ENCODE measurements at places on chromosomes 2 and 18. TPM values are rescaled to one million over a fixed set of nuclear protein-coding genes. Genes with fewer than 3 reads are reported as not detected.

ZNF521 gene
- 15.3 TPM for total RNA-seq

RGPD3 gene
- total RNA-seq, result not detected

COL4A4 gene
- 11.4 TPM for total RNA-seq

RBMS1 gene
- total RNA-seq, result 59.4 TPM

NBEAL1 gene
- total RNA-seq, result 18.8 TPM

IL18R1 gene
- total RNA-seq, result 0.06 TPM

KCNE4 gene
- 4.4 TPM for total RNA-seq

DNA sequence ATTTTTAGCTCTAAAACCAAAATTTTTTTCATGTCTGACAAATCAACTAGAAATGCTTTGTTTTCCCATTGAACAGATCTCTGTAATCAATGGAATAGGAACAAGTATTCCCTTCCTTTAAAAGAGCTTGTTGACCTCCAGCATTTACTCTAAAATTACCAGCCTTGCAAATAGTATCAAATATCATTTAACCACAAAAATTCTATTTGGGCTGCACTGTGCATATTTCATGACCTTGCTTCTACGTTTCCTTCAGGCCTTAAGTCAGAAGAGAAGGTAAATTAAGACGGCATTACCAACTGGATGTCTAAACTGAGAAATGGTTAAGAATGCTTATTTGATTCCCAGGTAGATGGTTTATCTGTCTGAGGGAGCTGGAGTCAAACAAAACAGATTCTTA is 33.3 kb upstream of the NRXN1 start:
- DNase-seq, result no peak

DNA sequence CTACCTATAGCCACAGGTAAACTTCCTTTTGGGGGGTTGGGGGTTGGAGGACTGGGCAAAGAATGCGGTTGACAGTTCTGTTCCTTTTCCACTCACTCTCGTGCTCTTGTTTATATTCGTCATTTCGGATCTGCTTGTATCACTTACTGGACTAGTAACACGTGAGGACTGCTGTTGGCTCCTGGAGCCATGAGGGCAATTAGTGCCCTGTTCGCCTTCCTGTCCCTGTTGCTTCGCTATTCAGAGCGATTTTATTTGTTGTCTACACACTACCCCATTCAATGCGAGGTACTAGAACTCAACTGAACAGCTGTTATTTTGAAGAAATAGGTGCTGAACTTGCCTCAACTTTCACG is 1.1 kb downstream of the KCNJ3 start:
- DNase-seq, result no peak

GRCh38 chr2:109377976-109378375 is 235.8 kb downstream of the SEPTIN10 start:
- DNase-seq, result no peak

GRCh38 chr18:51070545-51070944 is 40.5 kb downstream of the SMAD4 start:
- DNase-seq, result no peak

- DNase-seq, result no peak
These were observed 27.0 kb downstream of the FOSL2 start for GRCh38 chr2:28419443-28420270.

- no peak for DNase-seq
These were observed 50.1 kb downstream of the CIB4 start for GRCh38 chr2:26590980-26591618.

- no peak for DNase-seq
These were observed 8.5 kb upstream of the C2orf69 start for GRCh38 chr2:199902486-199903110.

GRCh38 chr2:39217192-39217550 is 26.6 kb downstream of the CDKL4 start:
- DNase-seq, result no peak

- DNase-seq, result no peak
These were observed 634.6 kb downstream of the ADCYAP1 start for GRCh38 chr18:1539276-1539675.

- DNase-seq, result no peak
These were observed 2.1 kb downstream of the RNF149 start for GRCh38 chr2:101306410-101306809.

All from heart right ventricle (tissue), 16 donors.